NCI-H460 (cell line): ENCODE measurements at places on chromosomes 2 and 18.

- no peak for DNase-seq
These were observed 54.9 kb downstream of the CCDC138 start for GRCh38 chr2:108841506-108841905.

DNA sequence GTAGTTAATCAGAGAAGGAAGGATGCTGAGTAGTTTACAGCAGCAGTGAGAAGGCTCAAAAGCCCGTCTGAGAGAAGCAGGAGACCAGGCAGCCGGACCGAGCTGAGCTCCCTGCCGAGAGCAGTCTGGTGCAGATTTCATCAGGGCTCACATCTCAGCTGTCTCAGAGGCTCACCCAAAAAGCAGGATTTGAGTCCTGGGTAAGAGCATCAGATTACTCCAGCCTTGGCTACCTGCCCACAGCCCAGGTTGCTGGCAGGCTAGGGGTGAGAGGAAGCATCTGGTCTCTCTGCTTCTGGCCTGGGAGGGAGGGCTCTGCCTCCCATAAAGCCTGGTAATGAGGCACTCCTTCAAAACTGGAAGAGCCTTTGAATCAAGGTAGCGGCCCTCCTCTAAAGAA lies 140.5 kb downstream of the ST6GAL2 start:
- DNase-seq = no peak

- DNase-seq = no peak
These were observed 215.3 kb upstream of the CDH19 start for GRCh38 chr18:66819235-66819634.

DNA sequence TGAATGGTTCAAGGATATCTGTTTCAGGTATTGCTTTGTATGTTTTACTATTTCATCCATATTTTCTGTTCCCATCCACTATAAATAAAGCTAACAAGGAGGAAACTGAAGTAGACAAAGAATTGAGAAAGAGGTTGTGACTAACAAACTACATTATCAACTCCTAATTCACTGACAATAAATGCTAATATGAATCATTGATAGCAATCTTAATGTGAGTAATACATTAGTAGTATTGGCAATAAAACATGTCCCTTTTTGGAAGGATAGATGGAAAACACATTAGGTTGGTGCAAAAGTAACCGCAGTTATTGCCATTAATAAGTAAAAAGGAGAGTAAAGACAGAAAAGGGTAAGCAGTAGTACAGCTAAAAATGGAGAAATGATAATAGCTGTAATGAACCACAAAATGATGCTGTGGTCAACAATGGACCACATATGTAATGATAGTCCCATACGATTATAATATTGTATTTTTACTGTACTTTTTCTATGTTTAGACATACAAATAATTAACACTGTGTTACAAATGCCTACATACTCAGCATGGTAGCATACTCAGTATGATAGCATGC lies 104.7 kb downstream of the THADA start:
- DNase-seq = no peak

- DNase-seq = no peak
These were observed 101.5 kb upstream of the MGAT5 start for GRCh38 chr2:134152045-134153010.
